Stimulated activated CD8-positive, alpha-beta memory T cell treated with anti-CD3 and anti-CD28 coated beads, Interleukin-7, amount 100 ng/mL, for 1 hour (primary cell): ENCODE measurements at places on chromosomes 4 and X.

- DNase-seq = no peak
Measured at GRCh38 chrX:107566604-107567262, 61.6 kb upstream of the PRPS1 start.

GRCh38 chr4:95165926-95166524 lies 382.7 kb downstream of the UNC5C start:
- no peak for DNase-seq

DNA sequence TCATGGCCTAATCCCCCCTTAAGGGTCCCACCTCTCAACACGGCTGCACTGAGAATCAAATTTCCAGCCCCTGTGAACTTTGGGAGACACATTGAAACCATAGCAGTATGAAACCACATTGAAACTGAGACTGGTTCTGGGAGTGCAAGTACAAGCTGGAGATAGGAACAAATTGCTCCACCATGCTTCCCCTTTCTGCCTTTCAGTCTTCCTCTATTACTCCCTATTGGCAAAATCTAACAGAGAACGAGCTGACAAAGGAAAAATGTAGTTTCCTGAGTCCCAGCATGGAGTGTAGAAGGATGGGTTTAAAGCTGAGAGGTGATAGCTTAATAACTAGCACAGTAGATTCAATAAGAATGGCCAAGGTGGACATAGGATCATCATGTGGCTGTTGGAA lies 161.7 kb upstream of the RPL34 start:
- DNase-seq = no peak

DNA sequence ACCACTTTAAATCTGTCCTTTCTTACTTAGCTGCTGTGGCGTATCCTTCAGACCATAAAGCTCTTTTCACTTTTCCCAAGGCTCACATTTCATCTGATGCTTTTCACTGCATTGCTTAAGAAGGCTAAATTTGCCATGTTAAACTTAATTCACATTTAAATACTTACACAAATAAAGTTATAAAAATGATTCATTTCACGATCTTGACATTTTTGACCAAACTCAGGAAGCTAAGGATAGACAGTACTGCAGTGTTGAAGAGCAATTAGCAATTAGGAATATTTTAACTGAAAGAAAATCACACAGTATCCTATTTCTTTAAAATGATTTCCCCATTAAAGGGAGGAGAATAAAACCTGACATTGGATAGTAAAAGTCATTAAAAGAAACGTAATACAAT lies 1038.6 kb downstream of the STPG2 start:
- DNase-seq = no peak

GRCh38 chr4:127469959-127470809 lies 162.6 kb upstream of the INTU start:
- DNase-seq = no peak

GRCh38 chrX:15942307-15942706 lies 87.7 kb upstream of the AP1S2 start:
- DNase-seq = no peak
